Stimulated activated CD4-positive, alpha-beta T cell treated with anti-CD3 and anti-CD28 coated beads, Interleukin-1b, Interleukin-23, amount 100 ng/mL, for 1 hour (primary cell): ENCODE measurements at places on chromosomes 6 and 20.

DNA sequence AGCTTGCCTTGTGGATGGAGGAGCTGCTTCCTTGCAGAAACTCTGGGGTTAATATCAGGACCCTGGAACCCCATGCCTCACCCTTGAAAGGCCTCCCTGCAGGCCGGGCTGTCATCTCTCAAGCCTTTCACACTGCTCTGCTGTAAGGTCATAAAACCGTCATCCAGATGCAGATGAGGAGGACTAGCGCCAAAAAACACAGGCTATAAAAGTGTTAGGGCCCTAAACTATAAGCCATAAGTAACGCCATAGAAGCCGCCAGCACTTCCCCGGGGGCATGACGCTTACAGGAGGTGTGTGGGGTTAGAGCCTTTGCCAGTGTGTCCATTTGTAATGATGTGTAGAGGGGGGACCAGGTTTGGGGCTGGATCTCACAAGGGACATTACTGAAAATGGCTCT is 47.6 kb downstream of the CDH4 start:
- DNase-seq, result no peak

GRCh38 chr6:32558426-32559057 is 28.5 kb upstream of the HLA-DRB5 start:
- DNase-seq, result no peak

- no peak for DNase-seq
Observed at GRCh38 chr20:58251979-58252591, 23.6 kb upstream of the ANKRD60 start.

- no peak for DNase-seq
Observed at GRCh38 chr20:10469599-10469998, 34.5 kb downstream of the SLX4IP start.

- no peak for DNase-seq
Observed at GRCh38 chr6:129542705-129543104, 167.3 kb downstream of the ARHGAP18 start.

GRCh38 chr6:134317471-134318131 is at the start of gene SGK1:
Gene SGK1, minus strand, starts transcription at chr6:134318112. Its CDS starts 652 bp downstream, at chr6:134317460.
- DNase-seq, result no peak

- no peak for DNase-seq
Observed at GRCh38 chr20:19466206-19466928, 253.9 kb downstream of the SLC24A3 start.

DNA sequence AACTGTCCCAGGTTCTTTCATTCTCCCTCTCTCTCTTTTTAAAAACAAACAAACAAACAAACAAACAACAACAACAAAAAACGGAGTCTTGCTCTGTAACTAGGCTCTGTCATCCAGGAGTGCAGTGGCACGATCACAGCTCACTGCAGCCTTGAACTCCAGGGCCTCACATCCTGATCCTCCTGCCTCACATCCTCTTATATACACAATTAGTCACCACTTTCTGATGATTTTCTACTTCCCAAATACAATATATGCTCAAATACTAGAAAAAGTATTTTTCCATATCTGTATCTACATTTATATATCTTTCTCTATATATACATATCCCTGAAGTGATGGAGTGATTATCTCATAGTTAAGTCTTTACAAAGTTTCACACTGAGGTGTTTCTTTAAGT is 170.7 kb downstream of the EPHA7 start:
- DNase-seq, result no peak

- DNase-seq, result no peak
Observed at GRCh38 chr6:35038076-35038475, 103.1 kb downstream of the TCP11 start.

DNA sequence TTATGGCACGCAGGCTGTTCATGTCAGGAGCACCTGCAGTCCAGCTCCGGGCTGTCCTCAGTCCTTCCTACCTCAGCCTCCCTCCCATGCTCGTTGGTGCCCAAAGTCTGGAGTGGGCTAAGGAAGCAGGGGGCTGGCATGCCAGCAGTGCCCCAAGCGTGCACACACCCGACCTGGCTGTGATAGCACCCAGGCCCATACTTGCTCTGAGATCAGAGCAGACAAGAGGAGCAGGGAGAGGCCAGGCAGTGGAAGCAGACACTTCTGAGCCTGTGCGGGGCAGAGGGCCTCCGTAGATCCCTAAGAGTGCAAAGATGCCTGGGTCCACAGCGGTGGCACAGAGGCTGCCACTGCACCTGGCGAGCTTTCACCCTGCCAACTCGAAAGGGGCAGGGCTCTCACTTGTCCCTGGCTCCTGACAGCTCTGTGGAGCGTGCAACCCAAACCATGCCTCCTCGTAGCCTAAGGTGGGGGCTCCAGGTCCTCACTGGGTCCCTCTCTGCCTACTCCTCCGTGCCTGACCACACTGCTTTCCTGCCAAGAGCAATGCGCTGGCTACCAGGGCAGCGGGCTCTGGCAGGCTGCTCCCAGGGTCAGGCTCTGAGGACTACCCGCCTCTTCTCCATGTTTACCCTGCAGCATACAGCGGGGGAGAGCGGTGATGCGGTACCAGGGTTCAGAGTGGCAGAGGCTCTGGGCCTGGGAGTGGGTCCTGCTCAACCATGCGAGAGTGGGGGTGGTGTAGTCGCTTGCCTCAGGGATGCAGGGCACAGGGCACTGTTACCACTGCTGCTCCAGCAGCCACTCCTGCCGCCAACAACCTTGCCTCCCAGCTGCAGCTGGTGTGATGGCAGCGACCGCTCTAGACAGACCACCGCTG is 59.5 kb downstream of the MANEA start:
- DNase-seq, result no peak

- DNase-seq, result no peak
Observed at GRCh38 chr6:144335914-144336313, 50.8 kb downstream of the UTRN start.

GRCh38 chr20:57948180-57948955 is 238.6 kb upstream of the PMEPA1 start:
- DNase-seq, result no peak

- no peak for DNase-seq
Observed at GRCh38 chr6:42009844-42010184, 40.5 kb upstream of the TAF8 start.

- no peak for DNase-seq
Observed at GRCh38 chr20:11917663-11918062, at the start of gene BTBD3. Gene BTBD3, plus strand, starts transcription at chr20:11917893. Its CDS starts 383 bp downstream, at chr20:11918276.

DNA sequence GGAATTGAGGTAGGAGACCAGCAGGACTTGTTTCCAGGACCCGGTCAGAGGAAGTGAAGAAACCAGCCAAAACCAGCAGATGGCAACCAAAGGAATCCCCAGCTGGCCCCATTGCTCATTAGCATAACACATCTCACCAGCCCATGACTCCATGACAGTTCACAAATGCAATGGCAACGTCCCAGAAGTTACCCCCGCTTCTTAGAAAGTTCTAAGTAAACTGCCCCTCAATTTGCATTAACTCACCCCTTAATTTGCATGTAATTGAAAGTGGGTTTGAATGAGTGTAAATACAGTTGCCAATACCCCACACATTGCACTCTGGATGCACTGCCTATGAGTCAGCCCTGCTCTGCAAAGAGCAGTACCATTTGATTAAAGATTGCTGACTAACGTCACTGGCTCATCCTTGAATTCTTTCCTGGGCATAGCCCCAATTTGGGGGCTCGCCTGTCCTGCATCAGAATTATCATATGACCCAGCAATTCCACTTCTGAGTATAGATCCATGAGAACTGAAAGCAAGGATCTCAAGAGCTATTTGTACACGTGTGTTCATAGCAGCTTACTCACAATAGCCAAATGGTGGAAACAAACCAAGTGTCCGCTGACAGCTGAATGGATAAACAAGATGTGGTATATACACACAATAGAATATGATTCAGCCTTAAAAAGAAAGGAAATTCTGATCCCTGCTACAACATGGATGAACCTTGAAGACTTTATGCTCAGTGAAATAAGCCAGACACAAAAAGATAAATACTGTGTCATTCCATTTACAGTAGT is 36.4 kb downstream of the MYLK4 start:
- no peak for DNase-seq

DNA sequence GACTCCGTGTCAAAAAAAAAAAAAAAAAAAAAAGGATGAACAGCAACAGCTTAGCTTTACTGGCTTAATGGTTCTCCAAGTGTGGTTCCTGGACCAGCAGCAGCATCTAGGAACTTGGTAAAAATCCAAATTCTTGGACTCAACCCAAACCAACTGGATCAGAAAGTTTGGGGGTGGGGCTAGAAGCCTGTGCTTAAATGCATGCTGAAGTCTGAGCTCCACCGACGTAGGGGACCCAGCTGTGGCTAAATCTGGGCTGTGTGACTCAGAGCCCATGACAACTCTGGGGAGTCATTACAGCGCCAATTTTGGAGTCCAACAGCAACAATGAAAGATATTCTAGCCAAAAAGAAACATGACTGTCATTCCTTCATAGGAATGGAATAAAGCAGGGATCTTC is 13.6 kb upstream of the CHD6 start:
- no peak for DNase-seq

DNA sequence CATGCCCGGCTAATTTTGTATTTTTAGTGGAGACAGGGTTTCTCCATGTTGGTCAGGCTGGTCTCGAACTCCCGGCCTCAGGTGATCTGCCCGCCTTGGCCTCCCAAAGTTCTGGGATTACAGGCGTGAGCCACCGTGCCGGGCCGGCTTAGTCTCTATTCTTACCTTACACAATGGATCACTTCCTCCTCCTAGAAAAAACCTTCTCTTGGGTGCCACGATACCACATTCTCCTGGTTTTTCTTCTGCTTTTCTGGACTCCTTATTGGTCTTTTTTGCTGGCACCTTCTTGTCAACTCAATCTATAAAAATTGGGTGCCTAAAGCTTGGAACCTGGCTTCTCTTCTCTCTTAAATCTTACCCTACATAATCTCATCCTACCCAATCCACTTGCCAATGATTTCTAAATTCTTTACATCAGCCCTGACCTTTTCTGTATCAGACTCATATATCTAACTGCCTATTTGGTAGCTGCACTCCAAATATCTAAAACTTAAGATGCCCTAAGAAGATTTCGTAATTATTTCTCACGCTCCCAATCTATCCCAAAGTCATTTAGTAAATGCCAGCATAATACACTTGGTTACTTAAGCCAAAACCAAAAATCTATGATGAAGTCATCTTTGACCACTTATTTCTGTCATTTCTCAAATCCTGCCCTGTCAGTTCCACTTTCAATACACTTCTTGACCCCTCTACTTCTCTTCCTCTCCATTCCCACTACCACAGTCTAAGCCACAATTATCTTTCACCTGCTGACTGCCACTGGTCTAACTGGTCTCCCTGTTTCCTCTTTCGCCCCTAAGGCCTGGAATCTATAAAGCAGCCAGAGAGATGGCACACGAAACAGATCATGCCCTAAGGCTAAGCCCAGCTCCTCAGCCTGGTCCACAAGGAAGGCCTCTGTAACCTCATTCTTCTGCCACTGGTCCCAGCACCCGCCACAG is 43.2 kb downstream of the ELMO2 start:
- no peak for DNase-seq

DNA sequence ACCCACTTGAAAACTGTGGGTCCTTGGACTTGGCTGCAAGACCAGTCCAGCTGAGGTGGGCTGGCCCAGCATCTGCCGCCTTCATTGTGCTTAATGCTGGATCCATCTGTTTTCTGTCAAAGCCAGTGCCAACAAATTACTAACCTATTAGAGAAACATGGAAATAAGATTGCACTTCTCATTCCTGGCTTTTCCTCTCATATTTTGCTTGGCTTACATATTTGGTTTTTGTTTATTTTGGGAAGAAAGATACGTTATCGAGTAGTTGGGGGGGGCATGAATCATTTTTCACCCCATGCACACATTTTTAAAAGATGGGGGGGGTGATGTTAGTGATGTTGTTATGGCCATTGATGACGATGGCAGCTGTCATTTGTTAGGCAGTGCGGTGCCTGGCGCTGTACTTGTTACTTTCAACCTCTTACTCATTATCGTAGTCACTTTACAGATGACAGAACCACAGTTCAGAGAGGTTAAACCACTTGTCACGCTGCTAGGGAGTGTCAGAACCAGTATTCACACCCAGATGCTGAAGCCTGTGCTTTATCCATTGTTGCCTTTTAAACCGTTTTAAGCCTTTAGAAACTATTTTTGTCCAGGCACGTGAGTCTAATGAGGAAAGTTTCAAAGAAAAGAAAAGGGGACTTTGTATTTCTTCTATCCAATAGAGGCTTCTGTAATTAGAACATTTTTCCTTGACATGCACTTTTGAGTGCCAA is 180.0 kb downstream of the TMEM242 start:
- no peak for DNase-seq

- DNase-seq, result no peak
Observed at GRCh38 chr6:105514306-105514705, 111.4 kb upstream of the PREP start.

- no peak for DNase-seq
Observed at GRCh38 chr20:56764671-56765070, 135.6 kb downstream of the TFAP2C start.

DNA sequence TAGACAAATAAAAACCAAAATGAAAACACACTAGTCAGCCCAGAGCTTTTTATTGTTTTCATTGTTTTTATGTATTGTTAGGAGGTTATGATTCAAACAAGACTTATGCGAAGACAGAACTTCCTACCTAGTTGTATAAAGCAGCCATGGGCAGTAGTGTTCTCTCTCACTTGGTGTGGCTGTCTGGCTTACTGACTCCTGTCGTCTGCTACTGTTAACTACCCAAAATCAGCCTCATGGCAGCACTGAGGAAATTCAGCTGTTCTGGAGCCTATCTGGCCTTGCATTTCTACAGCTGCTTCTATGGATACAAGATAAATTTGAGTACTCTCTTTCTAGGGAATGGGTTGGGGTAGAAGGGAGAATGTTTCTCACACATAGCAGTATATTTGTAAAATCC is 20.4 kb downstream of the VTA1 start:
- no peak for DNase-seq

- no peak for DNase-seq
Observed at GRCh38 chr6:142489722-142490610, 188.2 kb downstream of the ADGRG6 start.
